ENCODE measurements at places on chromosomes 11 and 22. TPM values are rescaled to one million over a fixed set of nuclear protein-coding genes. Genes with fewer than 3 reads are reported as not detected.

DNA sequence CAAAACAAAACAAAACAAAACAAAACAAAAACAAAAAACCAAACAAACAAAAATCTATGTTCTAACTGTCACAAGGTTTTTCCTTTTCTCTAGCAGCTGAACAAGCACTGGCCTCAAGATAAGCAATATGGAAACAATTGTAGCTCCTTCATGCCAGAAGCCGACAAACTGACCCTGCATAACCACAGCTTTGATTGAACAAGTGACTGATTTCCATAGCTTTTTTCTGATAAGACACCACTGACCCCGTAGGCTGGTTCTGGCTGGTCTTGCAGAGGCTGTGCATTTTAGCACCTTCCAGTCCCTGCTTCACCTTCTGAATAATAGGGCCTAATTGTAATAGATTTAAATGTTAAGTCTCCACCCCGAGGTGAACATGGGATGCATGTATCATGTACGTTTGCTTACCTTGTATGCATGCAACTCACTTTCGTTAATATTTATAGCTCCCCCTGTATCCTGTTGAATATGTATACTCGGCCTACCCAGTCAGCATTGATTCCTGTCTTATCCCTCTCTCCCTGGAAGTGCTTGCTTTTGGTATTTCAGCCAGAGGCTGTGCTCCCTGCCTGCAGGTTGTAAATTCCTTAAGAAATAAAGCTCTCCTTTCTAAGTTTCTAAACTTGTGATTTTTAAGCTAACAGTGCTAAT lies 49.6 kb downstream of the CNTF start:
- no peaks in the 10 kb centered on the region for H3K4me1 ChIP-seq
- no peaks in the 10 kb centered on the region for H3K36me3 ChIP-seq
- H3K27me3 ChIP-seq = peaks cover 15% of the 10 kb centered on the region
- H3K4me3 ChIP-seq = no peak overlapping the region
- H3K27ac ChIP-seq = no peak overlapping the region

DNA sequence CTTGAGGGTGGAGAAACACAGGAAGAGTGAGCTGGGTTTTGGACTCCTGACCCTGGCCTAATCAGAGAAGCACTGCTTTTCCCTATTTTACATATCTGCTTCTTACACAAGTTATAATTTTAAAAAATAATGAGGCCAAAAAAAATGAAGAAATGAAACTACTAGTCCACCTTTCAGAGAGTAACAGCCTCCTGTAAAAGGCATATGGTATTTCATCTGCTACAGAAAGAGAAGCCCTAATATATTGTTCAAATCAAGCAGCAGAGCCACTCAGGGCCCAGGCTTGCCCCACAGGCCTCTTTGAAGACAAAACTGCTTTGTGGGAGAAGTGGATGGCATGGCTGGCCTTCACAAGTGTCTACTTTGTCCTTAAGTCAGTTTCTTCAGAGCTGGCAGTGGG lies 10.0 kb downstream of the DIXDC1 start:
- peak overlapping the region; percentile 52 for H3K27ac ChIP-seq
- H3K36me3 ChIP-seq = no peaks in the 10 kb centered on the region
- peaks cover 33% of the 10 kb centered on the region for H3K4me1 ChIP-seq
- H3K4me3 ChIP-seq = no peak overlapping the region
- DNase-seq = peak; percentile 37

DNA sequence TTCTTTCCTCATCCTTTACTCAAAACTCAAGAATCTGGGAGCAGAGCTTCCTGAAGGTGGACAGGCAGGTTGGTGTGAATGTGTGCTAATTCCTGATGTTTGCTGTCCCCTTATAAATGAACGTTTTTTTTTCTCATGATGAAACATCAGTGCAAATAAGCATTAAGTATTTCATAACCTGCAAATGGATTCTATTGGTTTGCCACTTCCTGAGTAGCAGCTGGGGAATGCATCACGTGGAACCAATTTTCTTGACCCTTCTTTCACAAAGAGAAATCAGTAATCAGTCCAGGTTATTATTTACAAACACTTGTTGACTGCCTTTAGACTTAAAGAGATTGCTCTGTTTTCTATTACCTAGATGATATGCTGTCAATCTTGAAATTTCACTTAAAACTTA lies 40.1 kb upstream of the SCN3B start:
- H3K27me3 ChIP-seq = no peaks in the 10 kb centered on the region
- H3K27ac ChIP-seq = no peak overlapping the region
- H3K4me3 ChIP-seq = no peak overlapping the region
- no peaks in the 10 kb centered on the region for H3K36me3 ChIP-seq
- H3K4me1 ChIP-seq = no peaks in the 10 kb centered on the region

DNA sequence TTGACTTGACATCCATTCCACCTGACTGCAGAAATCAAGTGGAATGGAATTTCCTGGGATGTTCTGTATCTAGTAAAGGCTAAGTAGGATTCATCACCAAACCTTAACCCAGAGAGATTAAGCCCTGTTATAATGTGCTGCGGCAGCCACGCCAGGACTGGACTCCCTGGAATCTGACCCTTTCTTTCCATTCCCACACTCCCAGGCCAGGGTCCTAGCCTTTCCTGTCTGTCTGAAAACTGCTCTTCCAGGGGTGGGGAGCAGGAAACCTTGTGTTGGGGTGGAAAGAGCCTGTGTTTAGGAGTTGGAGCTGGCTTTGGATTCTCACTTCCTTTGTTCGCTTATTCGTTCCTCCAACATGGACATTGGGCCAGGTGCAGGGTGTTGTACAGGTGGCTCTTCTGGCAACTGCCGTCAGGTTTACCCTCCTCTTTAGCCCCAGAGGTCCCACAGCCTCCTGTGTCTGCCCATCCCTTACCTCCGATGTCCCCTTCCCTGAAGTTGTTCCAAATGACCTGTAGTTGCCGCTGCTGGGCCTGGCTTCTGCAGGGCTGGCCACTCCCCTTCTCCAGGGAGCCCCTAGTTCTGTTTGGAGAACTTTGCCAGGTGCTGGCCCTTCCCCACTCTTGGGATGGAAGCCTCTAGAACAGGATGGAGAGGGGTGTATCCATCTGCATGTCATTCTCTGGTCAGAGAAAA lies 20.5 kb upstream of the PARVB start:
- H3K4me3 ChIP-seq = no peak overlapping the region
- no peak overlapping the region for H3K27ac ChIP-seq
- no peaks in the 10 kb centered on the region for H3K4me1 ChIP-seq
- DNase-seq = no peak

GRCh38 chr11:23976841-23977271 lies 520.0 kb upstream of the LUZP2 start:
- H3K4me3 ChIP-seq = no peak overlapping the region
- no peaks in the 10 kb centered on the region for H3K4me1 ChIP-seq
- H3K36me3 ChIP-seq = no peaks in the 10 kb centered on the region
- no peak for DNase-seq

- no peak for DNase-seq
- H3K36me3 ChIP-seq = no peaks in the 10 kb centered on the region
- H3K4me3 ChIP-seq = no peak overlapping the region
- H3K27ac ChIP-seq = no peak overlapping the region
- H3K4me1 ChIP-seq = no peaks in the 10 kb centered on the region
These were observed 4.3 kb downstream of the KRTAP5-6 start for GRCh38 chr11:1701091-1701807.

DNA sequence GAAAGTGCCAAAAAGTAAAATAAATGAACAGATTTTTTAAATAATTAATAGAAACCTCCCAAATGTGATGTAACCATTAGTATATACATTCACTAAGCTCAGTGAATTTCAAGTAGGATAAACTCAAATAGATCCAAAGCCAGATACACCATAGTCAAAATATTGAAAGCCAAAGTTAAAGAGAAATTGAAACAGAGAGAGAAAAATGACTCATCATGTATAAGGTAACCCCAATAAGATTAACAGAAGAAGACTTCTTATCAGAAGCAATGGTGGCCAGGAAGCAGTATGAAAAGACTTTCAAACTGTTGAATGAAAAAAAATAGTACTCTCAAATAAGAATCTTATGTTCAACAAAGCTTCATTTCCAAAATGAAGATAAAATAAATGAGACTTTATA lies 70.5 kb downstream of the LUZP2 start:
- DNase-seq = no peak
- no peaks in the 10 kb centered on the region for H3K4me1 ChIP-seq
- H3K27ac ChIP-seq = no peak overlapping the region
- no peaks in the 10 kb centered on the region for H3K27me3 ChIP-seq
- H3K4me3 ChIP-seq = no peak overlapping the region

- H3K27ac ChIP-seq = no peak overlapping the region
- no peaks in the 10 kb centered on the region for H3K4me1 ChIP-seq
- H3K4me3 ChIP-seq = no peak overlapping the region
- no peaks in the 10 kb centered on the region for H3K36me3 ChIP-seq
These were observed 44.2 kb upstream of the TH start for GRCh38 chr11:2215561-2216399.

OR8D1 gene
- total RNA-seq = not detected
